ENCODE measurements at places on chromosomes 6 and 20.

DNA sequence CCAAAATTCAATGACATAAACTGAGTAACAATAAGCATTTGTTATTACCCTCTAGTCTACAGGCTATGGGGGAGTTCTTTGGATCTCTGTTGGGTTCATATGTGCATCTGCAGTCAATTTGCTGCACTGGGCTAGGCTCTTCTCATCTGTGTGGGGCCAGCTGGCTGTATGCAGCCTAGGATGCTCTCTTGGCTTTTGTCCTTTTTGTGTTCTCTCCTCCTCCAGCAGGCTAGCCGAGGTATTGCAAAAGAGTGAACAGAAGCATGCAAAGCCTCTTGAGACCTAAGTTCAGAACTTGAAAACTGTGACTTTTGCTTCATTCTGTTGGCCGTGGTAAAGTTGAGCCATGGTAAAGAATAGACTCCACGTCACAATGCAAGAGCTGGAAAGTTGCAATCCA lies 62.8 kb upstream of the FOXO3 start:
- no peak for DNase-seq

DNA sequence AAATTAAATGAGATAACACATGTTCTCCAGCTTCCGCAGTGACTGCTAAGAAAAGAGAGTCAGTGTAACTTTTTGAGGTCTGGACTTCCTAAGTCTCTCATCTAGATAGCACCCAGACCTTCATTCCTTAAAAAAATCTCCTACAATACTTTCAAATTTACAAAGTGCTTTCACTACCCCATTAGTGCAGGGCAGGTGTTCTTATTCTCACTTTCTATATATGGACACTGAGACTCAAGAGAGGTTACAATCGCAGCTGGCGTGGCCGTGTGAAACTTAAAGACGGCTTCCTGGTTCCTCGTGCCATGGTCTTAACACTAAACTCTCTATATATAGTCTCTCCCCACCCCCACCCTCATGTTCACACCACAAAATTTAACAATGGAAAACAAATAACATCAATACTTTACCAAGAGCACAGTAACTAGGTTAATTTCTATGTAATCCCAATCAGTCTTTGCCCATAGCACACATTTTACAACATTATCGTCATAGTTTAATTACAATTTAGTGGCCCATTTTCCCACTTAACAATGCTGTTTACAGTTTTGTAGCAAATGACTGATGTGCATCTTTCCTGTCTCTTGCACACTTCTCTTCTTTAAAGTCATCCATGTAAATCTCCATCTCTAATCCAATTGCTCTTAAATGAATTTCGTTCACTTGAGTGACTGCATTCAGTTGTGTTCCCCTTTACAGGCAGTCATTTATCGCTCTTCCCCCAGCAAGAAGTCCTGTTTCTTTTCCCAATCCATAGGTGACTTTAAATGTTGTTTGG lies 78.8 kb upstream of the ARID1B start:
- no peak for DNase-seq

- no peak for DNase-seq
Measured at GRCh38 chr6:47004463-47004862, 37.7 kb downstream of the ADGRF1 start.

DNA sequence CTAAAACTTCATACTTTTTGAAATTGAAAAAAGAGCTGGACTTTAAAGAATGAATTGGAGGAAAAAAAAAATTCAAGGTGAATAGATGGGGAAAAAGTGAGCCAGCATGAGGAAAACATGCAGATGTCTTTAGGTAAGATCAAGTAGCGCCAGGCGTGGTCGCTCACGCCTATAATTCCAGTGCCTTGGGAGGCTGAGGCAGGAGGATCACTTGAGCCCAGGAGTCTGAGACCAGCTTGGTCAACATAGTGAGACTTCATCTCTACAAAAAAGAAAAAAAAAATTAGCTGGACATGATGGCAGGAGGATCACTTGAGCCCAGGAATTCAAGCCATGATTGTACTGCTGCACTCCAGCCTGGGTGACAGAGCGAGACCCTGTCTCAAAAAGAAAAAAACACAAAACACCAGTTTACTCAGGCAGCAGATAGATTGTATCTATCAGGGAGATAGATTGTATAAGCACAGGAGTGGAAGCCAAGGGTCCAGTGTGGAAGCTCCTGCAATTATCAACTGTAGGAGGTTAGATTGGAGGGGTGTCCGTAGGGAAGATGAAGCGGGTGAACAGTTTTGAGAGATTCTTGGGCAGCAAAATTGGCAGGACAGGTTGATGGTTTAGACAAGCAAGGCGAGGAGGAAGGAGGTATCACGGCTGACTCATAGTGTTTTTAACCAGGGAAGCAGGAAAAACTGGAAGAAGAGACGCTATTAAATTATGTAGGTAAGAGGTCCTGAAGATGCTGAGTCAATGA lies 97.6 kb upstream of the ZNF217 start:
- DNase-seq, result no peak

DNA sequence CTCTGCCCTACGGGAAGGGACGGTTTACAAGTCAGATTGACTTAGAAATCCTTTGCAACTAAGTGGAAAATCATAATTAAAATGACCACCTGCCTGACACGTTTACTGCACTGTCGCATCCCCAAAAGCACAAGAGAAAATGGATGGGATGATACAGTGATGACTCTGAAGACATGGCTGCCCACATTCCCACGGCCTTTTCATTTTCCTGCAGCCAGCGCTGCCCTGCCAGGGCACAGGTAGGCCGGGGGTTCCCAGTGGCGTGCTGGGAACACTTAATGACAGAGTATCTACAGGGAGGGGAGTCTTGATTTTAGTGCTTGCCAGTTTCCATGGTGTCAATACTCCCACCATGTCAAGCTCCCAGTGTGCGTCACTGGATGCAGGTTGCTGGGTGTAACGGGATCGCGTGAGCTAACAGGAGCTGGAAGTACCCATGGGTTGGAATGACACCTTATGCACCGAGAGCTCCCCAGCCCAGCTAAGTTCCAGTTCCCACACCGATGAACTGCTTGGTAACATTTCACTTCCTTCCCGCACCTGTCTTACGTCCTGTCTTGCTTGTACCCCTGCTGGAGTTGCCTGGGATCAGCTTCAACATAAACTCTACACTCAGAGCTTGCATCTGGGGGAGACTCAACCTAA lies 129.0 kb downstream of the ANKRD60 start:
- no peak for DNase-seq

All from activated T-helper 1 cell treated with anti-CD3 and anti-CD28 coated beads, Interleukin-2, amount 50 U/mL, for 16 hours (primary cell).